Hematopoietic multipotent progenitor cell (in vitro differentiated cells): ENCODE measurements at places on chromosomes 7 and 10.

- DNase-seq = no peak
Observed at GRCh38 chr10:28087661-28088351, 88.9 kb upstream of the ODAD2 start.

- DNase-seq = no peak
Observed at GRCh38 chr10:104122225-104123107, 495 bp downstream of the SFR1 start.

DNA sequence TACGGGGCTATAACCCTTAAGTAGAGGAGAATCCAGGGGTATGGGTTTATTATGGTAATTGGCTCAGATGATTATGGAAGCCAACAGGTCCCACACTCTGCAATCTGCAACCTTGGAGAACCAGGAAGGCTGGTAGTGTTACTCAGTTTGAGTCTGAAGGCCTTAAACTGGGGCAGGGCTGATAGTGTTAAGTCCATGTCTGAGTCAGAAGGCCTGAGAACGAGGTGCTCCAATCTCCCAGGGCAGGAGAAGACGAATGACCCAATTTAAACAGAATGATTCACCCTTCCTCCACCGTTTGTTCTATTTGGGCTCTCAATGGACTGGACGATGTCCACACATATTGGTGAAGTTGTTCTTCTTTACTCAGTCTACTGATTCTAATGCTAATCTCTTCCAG, 244.5 kb upstream of the PTER start:
- DNase-seq = no peak

- no peak for DNase-seq
Observed at GRCh38 chr7:77887567-77887966, 89.0 kb downstream of the PHTF2 start.

DNA sequence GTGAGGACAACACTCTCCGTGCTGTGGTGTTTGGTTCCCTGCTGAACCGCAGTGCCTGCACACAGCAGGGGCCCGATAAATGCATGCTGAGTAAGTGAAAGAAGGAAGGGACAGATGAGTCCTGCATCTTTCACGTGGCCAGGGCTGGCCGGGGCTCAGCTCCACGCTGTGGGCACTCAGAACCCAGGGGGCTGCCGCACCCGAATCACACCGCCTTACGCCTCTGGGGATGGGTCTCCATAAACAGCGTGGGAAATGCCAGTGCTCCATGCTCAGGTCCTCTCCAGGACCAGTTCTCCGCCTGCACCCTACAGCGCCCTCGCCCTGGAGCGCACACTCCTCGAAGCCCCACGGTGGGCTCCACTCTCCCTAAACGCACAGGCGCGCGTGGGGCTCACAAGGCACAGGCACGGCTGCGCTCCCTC, 38.1 kb downstream of the RASGEF1A start:
- no peak for DNase-seq

DNA sequence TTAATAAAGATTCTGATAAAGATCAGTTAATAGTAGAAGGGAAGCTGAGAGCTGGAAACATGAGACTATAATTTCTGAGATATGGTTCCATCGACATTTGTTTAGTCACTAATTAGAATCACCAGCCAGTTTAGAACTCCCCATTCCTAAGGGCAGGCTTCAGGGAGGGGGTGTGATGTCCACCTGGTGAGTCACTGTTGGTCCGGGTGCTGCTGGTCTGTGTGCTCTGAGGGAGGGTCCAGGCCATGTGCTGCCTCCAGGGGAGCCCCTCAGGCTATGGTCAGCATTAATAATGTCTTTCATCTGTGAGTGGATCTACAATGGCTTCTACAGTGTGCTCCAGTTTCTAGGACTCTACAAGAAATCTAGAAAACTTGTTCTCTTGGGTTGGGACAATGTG, 115.8 kb downstream of the ADAM12 start:
- DNase-seq = no peak
